Mesenchymal stem cell (in vitro differentiated cells and primary cell): ENCODE measurements at places on chromosomes 1 and 21.
A peak's percentile ranks its signal among the peaks of the same experiment; 100 is the strongest.

GRCh38 chr1:118479351-118479750 is 294.3 kb upstream of the SPAG17 start:
- DNase-seq: no peak

- peak; percentile 69 for DNase-seq
Observed at GRCh38 chr21:21714426-21714825, 716.2 kb downstream of the NCAM2 start.

GRCh38 chr21:40846587-40847411 is at the start of gene DSCAM:
Gene DSCAM (minus strand): TSS chr21:40847158. CDS start chr21:40846661, 497 bp downstream.
- DNase-seq: no peak

GRCh38 chr1:202143011-202143767 is 1.3 kb downstream of the ARL8A start:
- DNase-seq: peak; percentile 25

DNA sequence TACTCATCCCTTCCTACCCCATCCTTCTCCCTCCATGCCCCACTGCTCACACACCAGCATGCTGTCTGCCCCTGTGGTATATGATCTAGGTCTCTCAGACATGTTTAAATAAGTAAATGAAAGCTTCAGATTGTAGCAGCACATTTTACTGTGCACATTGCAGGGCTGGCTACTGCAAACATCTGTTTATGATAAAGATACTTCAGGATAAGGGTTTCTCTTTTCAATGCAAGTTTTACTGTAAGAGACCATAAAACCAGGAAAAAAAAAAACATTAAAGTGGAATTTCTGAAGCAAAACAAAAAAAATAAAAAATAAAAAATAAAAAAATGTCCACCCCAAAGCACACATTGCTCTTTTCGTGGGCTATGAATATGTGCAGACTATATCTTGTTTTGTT is 184.4 kb downstream of the USH2A start:
- no peak for DNase-seq

- no peak for DNase-seq
Observed at GRCh38 chr1:55869065-55869464, 653.9 kb upstream of the USP24 start.

DNA sequence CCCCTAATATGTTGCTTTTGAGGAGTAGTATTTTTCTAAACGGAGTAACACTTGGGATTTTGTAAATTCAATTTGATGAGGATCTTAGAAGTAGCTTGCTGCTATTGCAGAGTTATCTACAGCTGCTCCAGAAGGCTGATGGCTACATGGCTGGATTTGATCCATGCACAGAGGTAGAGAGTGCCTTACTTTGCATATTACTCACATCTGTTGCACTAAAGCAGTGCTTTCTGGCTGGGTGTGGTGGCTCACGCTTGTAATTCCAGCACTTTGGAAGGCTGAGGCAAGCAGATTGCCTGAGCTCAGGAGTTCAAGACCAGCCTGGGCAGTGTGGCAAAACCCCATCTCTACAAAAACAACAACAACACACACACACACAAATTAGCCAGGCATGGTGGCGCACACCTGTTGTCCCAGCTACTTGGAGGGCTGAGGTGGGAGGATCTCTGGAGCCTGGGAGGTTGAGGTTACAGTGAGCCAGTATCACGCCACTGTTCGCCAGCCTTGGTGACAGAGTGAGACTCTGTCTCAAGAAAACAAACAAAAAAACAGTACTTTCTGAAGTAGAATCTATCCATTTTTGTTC is 24.6 kb downstream of the RALGPS2 start:
- DNase-seq: no peak

DNA sequence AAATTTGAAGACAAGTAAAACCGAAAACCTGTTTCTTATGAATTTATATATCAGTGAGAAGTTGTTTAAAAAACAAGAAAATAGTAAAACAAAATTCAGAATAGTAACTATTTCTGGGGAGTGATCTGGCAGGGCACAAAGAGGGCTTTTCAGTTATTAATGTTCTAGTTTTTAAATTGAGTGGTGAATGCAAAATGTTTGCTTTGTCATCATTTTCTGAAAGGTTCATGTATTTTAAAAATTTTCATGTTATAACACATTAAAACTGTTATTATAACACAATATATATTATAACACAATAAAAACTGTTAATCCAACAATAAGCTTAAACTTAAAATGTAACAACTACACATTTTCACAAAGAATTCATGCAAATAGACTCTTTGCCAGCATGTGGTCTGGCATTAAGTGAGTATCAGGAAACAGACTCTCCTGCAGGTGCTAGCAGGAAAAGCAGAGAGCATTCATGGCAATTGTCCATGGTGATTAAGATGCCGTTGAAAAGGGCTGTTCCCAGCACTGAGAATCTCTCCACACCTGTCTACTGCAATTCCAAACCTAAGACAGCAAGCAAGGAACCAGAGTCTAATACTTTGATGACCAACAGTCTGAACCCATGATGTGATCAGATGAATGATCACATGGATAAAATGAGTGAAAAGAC is 204.9 kb downstream of the TBX15 start:
- DNase-seq: no peak

GRCh38 chr1:8077602-8078001 is 51.5 kb upstream of the ERRFI1 start:
- no peak for DNase-seq

DNA sequence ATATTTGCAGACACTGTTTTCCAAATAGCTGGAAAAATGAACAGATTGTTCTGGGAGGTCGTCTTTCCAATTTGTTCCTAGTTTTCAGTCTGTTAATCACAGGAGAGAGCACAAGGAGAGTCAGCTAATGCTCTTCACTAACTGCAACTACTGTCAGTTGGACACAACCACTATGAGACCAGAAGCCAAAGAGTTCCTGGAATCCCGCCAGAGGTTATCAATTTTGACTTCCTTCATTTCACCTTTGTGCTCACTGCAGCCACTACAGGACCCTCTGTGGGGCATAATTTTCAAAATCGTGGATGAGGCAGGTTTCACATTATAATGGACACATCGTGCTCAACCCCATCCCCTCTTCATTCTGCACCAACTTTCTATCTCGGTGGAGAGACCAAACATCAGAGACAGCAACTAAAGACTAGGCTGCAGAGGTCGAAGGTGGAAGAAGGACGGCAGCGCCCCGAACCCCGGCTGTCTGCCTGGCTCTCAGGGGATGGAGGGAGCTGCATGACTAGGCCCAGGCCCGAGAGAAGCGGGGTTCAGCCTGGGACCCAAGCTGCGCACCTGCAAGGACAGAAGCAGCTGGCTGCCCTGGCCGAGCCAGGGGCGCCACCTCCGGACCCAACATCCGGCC is 602 bp downstream of the KIAA0319L start:
- DNase-seq: no peak
